Osteoblast (primary cell): ENCODE measurements at places on chromosomes 2 and 18. TPM values are rescaled to one million over a fixed set of nuclear protein-coding genes. Genes with fewer than 3 reads are reported as not detected.

Gene POTEF
- total RNA-seq = 0.29 TPM in 1 of 2 replicates, not detected in the other

Gene MAL
- total RNA-seq = not detected in 2 replicates

Gene MYOM1
- total RNA-seq = 1.5 and 1.8 TPM in 2 replicates

Gene RAD51AP2
- not detected in 2 replicates for total RNA-seq

Gene STAT4
- 11.5 and 16.6 TPM in 2 replicates for total RNA-seq

Gene CNGA3
- 0.29 and 0.36 TPM in 2 replicates for total RNA-seq

Gene KATNAL2
- total RNA-seq = 4.3 and 5.0 TPM in 2 replicates

Gene CRYBA2
- not detected in 2 replicates for total RNA-seq

Gene EMILIN1
- 137 and 138 TPM in 2 replicates for total RNA-seq

Gene RAB10
- total RNA-seq = 128 and 151 TPM in 2 replicates

Gene CABYR
- 3.8 and 4.0 TPM in 2 replicates for total RNA-seq

Gene CDH2
- 75.6 and 78.7 TPM in 2 replicates for total RNA-seq

Gene PRSS56
- total RNA-seq = not detected in 2 replicates

Gene KLHL30
- total RNA-seq = under 0.01 TPM in 2 replicates

Gene SERPINB10
- total RNA-seq = 0.29 TPM in 1 of 2 replicates, not detected in the other

Gene PTRHD1
- 21.5 and 25.0 TPM in 2 replicates for total RNA-seq

Gene PCARE
- total RNA-seq = not detected in 2 replicates

Gene MEP1B
- total RNA-seq = not detected in 2 replicates

Gene IL18RAP
- total RNA-seq = not detected in 2 replicates

Gene MYO3B
- total RNA-seq = 0.29 and 0.36 TPM in 2 replicates

Gene APLF
- total RNA-seq = 10.0 and 10.5 TPM in 2 replicates

Gene ADCYAP1
- not detected in 2 replicates for total RNA-seq

Gene SPP2
- total RNA-seq = not detected in 2 replicates

Gene DNAJC5G
- total RNA-seq = not detected in 2 replicates

Gene PLGLB2
- total RNA-seq = 2.5 and 3.2 TPM in 2 replicates

Gene AMER3
- not detected in 2 replicates for total RNA-seq

Gene ASB18
- total RNA-seq = under 0.01 TPM in 1 of 2 replicates, not detected in the other

Gene CD8A
- not detected in 2 replicates for total RNA-seq

Gene PLB1
- total RNA-seq = 0.36 and 0.88 TPM in 2 replicates

Gene ALPP
- total RNA-seq = not detected in 2 replicates

Gene MGAT4A
- under 0.01 and 0.36 TPM in 2 replicates for total RNA-seq

Gene DAW1
- under 0.01 TPM in 1 of 2 replicates, not detected in the other for total RNA-seq

Gene NAPG
- 43.9 and 47.4 TPM in 2 replicates for total RNA-seq

Gene ASPRV1
- total RNA-seq = 0.29 and 0.72 TPM in 2 replicates

Gene LYG1
- total RNA-seq = under 0.01 and 0.88 TPM in 2 replicates

Gene PSMA8
- not detected in 2 replicates for total RNA-seq

Gene CPLX4
- not detected in 2 replicates for total RNA-seq

Gene CFAP65
- total RNA-seq = not detected in 2 replicates

Gene ZNF2
- 10.9 TPM in 2 replicates for total RNA-seq

Gene SKA1
- 1.8 and 2.9 TPM in 2 replicates for total RNA-seq

Gene FAM161A
- total RNA-seq = 3.2 and 3.3 TPM in 2 replicates
